ENCODE measurements at places on chromosomes 1 and 21. TPM values are rescaled to one million over a fixed set of nuclear protein-coding genes. Genes with fewer than 3 reads are reported as not detected.

DNA sequence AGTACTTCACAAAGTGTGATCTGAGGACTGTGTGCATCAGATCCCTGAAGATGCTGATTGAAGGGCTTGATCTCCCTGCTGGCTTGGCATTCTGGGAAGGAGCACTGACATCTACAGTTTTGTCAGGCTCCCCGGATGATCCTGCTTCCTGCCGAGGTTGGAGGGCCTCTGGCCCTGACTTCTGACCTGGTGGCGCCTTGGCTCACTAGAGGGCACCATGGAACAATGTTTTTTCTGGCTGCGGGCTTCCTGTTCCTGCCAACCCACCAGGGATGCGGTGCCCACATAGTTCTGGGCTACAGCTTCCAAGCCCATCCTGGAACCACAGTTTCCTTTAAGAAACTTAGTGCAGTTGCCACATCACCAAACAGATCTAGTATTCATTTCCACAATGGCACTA is 38.8 kb upstream of the RASAL2 start:
- DNase-seq: peak; percentile 48

GRCh38 chr1:243475966-243476365 is 220.1 kb downstream of the SDCCAG8 start:
- DNase-seq: no peak

DNA sequence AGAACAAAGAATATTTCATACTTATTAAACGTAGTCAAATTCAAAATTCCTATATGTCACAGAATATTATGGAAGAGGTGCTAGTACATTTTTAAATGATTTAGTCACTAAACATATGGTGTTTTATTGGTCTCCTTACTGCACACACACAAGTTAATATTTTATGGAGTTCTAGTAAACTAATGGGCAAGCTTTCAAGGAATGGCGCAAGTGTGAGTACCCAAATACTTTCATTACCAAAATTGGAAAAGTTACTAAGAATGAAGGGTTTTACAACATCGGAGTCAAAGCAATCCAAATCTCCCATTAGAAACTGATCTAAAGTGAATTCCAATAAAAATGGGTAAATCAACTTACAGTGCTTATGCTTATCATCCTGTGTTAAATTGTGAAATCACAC is 921.9 kb downstream of the ADGRL2 start:
- DNase-seq: no peak

GRCh38 chr1:205144046-205144720 is 22.4 kb upstream of the RBBP5 start:
- DNase-seq: no peak

DNA sequence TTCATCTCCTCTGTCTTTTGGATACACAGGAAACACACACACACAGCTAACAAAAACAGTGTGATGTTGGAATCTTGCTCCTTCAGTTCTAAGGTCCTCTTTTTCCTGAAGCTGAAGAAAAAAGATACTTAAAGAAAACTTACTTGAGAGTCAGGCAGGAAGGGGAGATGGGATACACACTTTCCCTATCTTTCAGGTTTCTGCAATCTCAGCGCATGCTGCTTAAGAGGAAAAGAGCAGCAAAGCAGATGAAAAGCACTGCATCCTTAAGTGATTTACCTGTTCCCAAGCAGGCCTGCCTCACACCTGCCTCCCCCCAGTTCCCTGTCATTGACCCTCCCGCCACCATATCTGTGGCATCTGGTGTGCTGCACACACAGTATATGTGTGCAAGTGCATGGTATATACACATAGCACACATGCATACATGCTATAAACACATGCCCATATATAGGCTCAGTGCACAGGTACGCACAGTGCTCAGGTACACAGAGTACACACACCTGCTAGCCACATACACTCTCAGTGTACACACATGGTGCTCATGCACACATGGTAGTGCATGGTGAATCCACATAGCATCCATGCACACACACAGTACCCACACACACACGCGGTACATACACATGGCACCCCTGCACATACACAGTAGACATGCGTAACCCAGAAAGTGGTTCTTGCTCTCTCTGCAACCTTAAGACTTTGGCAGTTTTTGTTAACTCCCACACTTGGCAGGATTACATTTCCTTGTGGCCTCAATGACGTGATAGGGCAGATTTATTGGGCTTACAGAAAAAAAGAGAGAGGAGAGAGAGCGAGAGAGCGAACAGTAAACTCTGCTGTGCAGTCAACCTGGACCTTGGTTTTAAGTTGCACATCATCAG is 166.9 kb downstream of the TOMM20 start:
- DNase-seq: no peak

- DNase-seq: no peak
Measured at GRCh38 chr21:26438976-26439375, 134.1 kb downstream of the CYYR1 start.

- no peak for DNase-seq
Measured at GRCh38 chr1:240652961-240653409, 41.0 kb upstream of the GREM2 start.

DNA sequence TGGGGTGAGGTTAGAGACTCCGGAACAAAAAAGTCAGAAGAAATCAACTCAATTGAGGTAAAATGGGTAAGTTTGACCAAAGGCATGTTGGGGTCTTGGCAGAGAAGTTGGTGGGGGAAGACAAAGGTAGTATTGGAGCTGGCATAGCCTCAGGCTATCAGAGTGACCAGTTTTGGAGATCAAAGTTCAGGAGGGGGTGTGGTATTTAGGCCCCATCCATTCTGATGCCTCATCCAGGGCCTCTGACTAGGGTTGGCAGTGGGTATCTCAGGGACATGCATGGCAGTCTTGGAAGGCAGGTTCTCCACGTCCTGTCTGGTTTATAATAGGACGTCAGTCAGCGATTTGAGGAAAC is 73.2 kb upstream of the TRABD2B start:
- DNase-seq: no peak

DNA sequence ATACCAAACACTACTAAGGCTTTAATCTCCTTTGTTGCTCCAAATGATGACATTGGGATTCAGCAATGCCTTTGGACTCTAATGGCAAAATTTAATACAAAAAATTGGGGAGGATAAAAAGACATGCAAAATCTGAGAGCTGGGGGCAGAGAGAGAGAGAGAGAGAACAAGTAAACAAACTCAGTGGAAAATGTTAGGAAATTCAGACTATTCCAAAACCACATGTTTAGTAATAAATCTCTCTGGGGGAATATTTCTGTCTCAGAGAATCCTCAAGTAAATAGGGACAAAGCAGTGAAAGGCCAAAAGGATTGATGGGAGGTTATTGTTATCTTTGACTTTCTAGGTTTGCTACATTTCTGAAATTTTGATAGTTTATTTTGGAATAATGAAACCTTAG is 65.7 kb downstream of the PLA2G4A start:
- DNase-seq: no peak

- no peak for DNase-seq
Measured at GRCh38 chr1:222833356-222833876, 18.6 kb downstream of the DISP1 start.

- no peak for DNase-seq
Measured at GRCh38 chr1:197083474-197083873, 16.4 kb upstream of the F13B start.

GRCh38 chr1:90204780-90205179 is 209.9 kb downstream of the ZNF326 start:
- no peak for DNase-seq

GRCh38 chr1:27566462-27567145 is 37.3 kb downstream of the AHDC1 start:
- no peak for DNase-seq

GRCh38 chr1:235943581-235944114 is 76.9 kb upstream of the LYST start:
- DNase-seq: no peak

GRCh38 chr1:63643517-63643916 is 50.3 kb downstream of the PGM1 start:
- DNase-seq: no peak

DNA sequence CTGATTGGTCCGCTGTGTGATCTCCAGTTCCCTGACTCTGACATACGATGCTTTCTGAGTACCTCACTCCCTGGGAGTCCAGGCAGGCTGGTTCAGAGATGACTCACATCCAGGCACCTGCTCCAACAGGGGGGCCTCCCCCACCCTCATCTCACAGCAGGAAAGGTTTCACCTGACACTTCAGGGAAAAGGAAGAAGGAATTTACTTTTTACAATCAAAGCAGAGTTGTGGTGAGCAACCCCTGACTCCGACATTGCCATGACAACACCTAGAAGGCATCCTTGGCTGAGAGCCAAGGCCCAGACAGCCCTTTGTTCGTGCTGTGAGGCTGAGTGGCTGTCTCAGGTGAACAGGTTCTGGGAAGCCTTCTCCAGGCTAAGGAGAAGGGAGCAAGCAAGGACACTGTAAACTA is 164.6 kb upstream of the GJB5 start:
- DNase-seq: no peak

DNA sequence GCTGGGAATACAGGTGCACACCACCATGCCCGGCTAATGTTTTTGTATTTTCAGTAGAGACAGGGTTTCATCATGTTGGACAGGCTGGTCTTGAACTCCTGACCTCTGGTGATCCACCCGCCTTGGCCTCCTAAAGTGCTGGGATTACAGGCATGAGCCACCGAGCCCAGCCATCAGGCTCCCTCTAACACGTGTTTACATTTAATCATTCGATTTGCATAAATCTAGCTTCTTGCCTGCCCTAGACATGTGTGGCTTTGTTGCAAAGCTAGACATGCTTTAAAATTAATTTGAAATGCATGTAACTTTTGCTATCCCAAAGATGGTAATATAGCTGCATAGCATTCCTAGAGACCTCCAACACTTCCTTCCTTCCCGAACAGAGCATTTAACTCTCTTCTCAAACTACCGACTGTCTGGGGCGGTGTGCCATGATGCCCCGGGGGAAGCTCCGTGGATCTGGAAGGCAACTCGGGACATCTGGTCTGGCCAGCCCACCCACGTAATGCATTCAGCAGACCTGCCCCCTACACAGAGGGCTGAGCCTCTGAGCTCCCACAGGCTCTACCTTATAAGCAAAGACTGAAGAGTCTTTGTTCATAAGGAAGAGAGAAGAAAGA is 34.6 kb upstream of the NID1 start:
- no peak for DNase-seq

GRCh38 chr1:62841587-62842169 is 57.7 kb downstream of the ATG4C start:
- DNase-seq: no peak

GRCh38 chr21:33813832-33814365 is 101.7 kb downstream of the ATP5PO start:
- DNase-seq: no peak

GRCh38 chr1:240555524-240555923 is 56.4 kb downstream of the GREM2 start:
- DNase-seq: no peak

GRCh38 chr21:20083925-20084324 is 914.3 kb upstream of the NCAM2 start:
- no peak for DNase-seq

DNA sequence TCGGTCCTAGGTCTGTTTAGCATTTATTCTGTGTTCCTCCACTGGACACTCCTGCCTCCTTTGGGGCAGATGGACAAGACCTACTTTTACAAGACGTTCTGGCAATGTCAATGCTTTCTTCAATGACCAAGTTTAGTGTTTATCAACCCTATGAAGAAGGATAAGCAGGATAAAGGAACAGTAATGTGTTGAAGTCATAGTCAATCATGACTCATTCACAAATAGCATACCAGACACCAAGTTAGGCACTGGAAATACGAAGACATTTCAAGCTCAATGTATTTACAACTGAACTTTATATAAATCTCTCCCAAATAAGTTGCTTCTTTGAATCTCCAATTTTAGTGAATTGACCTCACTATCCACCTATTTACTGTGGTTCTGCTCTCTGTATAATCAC is 4.8 kb upstream of the SLC35D1 start:
- DNase-seq: no peak

DNA sequence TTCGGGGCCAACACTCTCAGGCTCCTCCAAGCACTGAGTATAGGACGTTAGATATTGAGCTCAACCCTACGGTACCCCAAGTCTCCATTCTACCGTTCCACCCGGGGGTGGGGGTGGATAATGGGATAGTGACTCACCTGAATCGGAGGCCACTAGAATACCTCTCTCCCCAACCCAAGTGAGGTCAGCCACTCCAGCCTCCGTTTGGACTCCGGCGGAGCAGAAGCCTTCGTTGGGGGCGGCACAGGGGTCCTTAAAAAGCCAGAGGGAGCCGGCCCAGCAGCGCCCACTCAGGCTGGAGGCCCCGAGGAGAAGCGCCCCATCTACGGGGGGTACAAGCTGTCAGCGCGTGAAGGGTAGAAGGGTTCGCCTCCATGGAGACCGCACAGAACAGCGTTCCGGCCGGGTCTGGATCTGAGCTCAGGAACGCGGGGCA is 556 bp downstream of the WDR77 start:
- no peak for DNase-seq

DNA sequence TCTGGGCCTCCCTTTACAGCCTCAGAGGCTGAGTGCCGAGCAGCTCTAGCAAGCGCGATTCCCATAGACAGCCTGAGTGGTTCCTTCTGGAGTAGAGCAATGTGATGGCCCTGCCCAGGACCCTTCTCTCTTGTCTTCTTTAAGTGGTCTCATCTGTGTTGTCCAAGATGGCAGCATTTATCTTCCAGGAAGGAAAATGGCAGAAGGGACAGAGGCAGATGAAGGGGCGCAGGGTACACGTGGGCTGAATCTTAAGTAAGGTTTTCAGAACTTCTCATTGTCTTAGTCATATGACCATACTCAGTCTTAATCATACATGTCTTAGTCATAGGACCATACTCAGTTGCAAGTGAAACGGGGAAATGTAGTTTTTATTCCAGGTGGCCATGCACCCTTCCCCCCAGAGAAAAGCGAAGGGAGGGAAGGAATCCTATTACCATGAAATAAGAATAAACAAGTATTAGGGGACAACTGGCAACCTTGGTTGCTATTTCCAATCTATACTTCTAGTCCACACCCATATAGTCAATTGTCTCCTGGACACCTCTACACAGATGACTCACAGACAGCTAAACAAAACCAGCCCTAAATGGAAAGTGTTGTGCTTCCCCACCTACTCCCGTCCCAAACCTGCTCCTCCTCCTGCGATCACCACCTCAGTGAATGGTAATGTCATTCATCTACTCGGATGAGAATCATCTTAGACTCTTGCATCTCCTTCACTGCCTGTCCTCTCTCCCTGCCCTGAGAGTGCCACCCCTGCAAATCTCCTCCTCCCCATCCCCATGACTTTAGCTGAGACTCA is 13.3 kb downstream of the OVAAL start:
- no peak for DNase-seq

The MYCL gene
- 1.7 TPM for total RNA-seq

The NPL gene
- 62.7 TPM for total RNA-seq

The SLFNL1 gene
- 0.12 TPM for total RNA-seq

The PAX7 gene
- total RNA-seq: not detected

The UTS2 gene
- 0.54 TPM for total RNA-seq

The DCST1 gene
- total RNA-seq: not detected

The LAX1 gene
- 0.66 TPM for total RNA-seq

The MPZ gene
- 2.7 TPM for total RNA-seq

The TSPEAR gene
- total RNA-seq: not detected

The DIRAS3 gene
- total RNA-seq: 17.0 TPM

The DDR2 gene
- total RNA-seq: 16.4 TPM

The KCNE1 gene
- 4.8 TPM for total RNA-seq

The SLC44A3 gene
- total RNA-seq: 2.9 TPM

Data from heart left ventricle (tissue), 16 donors.